ENCODE measurements at places on chromosomes 12 and 14. TPM values are rescaled to one million over a fixed set of nuclear protein-coding genes. Genes with fewer than 3 reads are reported as not detected.

The PTPN6 gene
- 11.7 TPM for total RNA-seq

The LEMD3 gene
- 9.4 TPM for total RNA-seq

The LUM gene
- 0.28 TPM for total RNA-seq

The SLC38A4 gene
- 0.08 TPM for total RNA-seq

The SLC25A21 gene
- 0.68 TPM for total RNA-seq

The PTPRQ gene
- total RNA-seq: 0.01 TPM

The REP15 gene
- total RNA-seq: 0.22 TPM

The GPD1 gene
- total RNA-seq: 0.14 TPM

The OTX2 gene
- not detected for total RNA-seq

The GNB3 gene
- total RNA-seq: 1.5 TPM

The SERPINA1 gene
- 0.80 TPM for total RNA-seq

The CEBPE gene
- total RNA-seq: not detected

The PTPN21 gene
- 9.0 TPM for total RNA-seq

The ABHD12B gene
- total RNA-seq: not detected

The DBX2 gene
- not detected for total RNA-seq

The ITPR2 gene
- 2.5 TPM for total RNA-seq

The ACSM4 gene
- total RNA-seq: not detected

The CIDEB gene
- total RNA-seq: 0.17 TPM

The LRIG3 gene
- total RNA-seq: 5.1 TPM

The FOXN4 gene
- total RNA-seq: 0.20 TPM

The ERBB3 gene
- 1.2 TPM for total RNA-seq

The PRPF40B gene
- total RNA-seq: 6.5 TPM

The KLRG1 gene
- 0.94 TPM for total RNA-seq

The RNF31 gene
- 34.7 TPM for total RNA-seq

The SPIC gene
- total RNA-seq: not detected

The TMEM229B gene
- total RNA-seq: 0.19 TPM

The OR10G2 gene
- not detected for total RNA-seq
